GM04504 (cell line): ENCODE measurements at places on chromosomes 5 and 9.

- DNase-seq: no peak
Observed at GRCh38 chr5:52657247-52657645, 130.5 kb upstream of the ITGA1 start.

DNA sequence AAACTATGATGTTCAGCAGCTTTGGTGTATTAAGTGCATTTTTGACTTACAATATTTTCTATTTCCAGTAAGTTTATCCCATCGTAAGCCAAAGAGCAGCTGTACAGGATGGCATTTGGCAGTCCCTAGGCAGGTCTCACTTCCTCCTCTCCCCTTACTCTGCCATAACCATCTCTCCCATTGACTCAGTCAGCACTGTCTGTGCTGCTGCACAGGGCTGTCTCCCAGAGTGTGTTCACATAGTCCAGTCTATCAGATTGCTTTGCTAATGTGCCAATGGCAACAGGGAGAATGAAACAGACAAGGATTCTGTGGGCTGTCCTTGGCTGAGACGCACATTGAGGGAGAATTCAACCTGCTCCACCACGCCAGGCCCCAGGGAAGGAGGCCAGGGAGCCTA lies 47.0 kb upstream of the CAST start:
- DNase-seq: no peak

DNA sequence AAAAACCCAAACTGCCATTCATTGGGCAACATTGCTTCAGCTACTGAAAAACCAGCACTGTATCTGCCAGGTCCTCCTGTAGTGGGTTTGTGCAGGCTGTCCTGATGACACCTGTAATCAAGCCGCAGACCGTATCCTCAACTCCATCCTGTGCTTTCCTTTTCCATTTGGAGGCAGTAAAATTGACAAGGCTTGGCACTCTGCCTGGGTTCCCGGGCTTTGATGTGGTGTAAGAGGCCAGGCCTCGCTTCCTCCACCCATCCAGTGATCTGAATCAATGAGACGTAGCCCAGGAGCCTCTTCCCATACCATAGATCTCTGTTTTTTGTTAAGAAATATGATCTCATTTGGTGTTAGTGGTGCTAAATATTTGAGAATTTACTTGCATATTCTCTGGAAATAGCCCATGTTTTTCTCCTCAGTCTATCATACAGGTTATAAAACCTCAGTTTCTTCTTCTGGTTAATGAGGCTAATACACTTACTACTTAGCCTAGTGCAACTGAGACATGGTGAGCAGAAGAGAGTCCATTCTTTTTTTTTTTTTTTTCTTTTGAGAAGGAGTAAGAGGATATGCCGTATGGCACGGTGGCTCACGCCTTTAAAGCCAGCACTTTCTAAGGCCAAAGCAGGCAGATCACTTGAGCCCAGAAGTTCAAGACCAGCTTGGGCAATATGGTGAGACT lies 34.8 kb downstream of the LSM11 start:
- DNase-seq: peak; percentile 24

DNA sequence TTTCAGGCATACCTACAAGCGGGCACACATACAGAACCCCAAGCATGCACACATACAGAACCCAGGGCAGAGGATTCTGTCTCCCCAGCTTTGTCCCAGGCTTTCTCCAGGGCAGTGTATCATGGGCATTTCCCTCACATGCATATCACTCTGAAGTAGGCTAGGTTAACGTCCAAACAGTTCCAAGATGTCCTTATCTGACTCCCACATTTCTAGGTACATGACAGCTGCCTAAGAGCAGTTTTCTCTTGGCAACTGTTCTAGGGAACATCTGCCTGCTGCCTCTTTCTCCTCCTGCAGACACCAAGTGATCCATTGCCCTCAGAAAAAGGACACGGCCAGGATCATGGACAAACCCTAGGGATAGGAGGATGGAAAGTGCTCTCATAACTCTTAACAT lies 84.9 kb upstream of the NR3C1 start:
- DNase-seq: no peak

DNA sequence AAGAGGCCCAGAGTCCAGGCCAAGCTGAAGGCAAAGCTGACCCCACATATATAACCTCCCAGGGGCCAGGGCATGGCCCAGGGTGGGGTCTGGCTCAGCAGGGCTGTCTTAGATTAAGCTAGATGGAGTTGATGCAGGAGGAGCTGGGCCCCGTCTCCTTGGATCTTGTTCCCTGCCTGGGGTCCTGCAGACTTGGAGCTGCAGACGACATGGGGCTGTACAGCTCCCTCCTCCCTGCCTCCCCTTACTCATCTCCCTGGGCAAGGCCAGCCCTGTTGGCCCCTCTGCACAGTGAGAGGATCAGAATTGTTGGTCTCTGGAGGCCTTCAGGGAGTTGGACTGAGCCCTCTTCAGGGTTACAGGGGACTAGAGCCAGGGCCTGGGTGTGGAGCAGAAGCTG lies 134.9 kb downstream of the RGS3 start:
- DNase-seq: no peak

GRCh38 chr5:91126888-91127287 lies 256.2 kb downstream of the ARRDC3 start:
- DNase-seq: no peak

GRCh38 chr9:129383019-129383560 lies 205.0 kb upstream of the IER5L start:
- no peak for DNase-seq

DNA sequence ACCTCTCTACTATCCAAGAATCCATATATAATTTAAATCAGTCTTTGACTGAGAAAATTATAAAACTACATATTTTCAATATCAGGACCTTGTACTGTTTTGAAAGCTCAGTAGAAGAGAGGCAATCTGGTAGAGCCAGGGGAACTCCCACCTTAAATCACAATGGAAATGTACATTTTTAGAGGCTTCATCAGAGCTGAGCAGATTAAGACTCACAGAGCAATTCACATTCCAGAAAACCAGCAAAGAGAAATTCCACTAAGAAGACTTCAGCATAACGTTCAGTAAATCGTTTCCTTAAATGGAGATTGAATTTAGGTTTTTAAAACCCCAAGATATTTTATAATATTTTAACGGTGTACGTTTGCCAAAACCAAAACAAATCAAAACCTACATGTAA lies 227.8 kb upstream of the TRPM3 start:
- DNase-seq: peak; percentile 51

DNA sequence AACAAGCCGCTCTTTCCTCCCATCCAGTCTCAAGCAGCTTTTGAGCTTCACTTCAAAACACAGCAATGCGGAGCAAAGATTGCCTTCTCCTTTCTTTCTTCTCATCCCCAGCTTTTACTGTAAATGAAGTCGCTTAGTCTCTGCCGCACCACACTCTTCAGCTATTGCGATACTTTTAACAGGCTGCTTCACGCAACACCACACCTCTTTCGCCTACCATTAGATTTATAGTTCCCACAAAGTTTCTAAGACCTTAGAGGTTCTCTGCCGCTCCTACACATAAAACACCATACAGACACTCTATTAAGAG lies 711 bp downstream of the PGGT1B start:
- DNase-seq: no peak

DNA sequence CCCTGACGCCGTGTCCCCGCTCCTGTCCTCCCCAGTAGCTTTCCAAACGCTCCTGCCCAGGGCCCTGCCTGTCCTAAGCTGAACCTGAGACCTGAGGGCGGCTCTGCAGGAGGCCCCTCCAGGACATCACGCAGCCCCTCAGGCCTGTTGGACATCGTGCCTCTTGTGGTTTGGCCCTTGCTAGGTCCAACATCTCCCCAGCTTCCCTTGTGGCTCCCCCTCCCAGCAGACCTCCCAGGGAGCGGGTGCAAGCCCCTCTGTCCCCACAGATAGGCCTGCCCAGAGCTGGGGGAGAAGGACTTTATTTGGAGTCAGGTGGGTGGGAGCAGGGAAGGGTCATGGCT lies 4.1 kb downstream of the OBP2B start:
- no peak for DNase-seq

DNA sequence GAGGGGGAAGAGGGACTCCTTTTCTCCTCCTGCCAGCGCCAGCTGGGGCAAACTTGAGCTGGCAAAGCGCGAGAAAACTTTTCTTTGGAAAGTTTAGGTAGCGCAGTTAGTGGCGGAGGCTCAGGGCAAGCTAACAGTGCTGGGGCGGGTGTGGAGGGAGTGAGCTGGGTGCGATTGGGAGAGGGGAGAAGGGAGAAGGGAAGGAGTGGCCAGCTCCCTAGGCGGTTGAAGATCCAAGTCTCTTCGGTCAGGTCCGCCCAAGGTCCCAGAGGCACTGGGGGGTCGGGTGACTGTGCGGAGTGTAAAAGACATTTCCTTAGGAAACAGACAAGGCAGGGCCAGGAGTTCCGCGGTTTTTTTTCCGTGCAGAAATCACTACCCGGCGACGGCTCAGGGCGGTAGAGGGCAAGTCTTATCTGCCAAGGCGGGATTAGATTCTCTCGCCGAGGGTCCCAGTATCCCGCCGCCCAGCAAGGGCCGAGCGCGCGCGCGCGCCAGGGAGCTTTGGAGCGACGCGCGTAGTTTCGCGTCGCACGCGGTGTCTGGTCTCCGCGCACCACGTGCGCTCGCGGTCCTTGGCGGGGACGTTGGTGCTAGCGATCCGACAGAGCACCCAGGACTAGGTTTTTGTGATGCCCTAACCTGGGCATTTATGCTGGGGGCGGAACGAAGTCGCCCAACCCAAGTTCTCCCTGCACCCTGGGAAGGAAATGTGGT lies 33.6 kb upstream of the NFIB start:
- no peak for DNase-seq

DNA sequence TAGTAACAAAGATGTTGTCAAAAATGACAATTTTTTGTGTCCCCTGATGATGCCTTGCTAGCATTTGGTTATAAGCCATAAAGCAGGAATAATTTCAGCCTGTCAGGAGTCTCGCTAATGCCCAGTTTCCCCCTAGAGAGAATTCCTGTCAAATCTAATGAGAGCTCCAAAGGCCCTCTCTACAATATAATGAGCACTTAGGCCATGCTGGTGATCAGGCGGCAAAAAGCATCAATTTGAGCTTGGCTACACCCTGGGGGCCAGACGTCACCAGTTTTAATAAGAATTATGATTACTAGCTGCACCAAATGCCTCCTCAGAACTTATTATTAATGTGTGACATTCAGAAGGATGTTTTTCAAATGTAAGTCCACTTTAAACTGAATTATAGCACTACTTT lies 6.1 kb downstream of the TLE1 start:
- no peak for DNase-seq

DNA sequence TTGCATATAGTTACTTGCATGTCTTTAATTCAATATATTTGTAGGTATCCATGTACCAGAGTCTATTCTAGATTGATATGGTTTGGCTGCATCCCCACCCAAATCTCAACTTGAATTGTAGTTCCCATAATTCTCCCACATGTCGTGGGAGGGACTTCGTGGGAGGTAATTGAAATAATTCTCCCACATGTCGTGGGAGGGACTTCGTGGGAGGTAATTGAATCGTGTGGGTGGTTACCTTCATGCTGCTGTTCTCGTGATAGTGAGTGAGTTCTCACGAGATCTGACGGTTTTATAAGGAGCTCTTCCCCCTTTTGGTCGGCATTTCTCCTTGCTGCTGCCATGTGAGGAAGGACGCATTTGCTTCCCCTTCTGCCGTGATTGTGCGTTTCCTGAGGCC lies 16.5 kb downstream of the FBXL7 start:
- no peak for DNase-seq

DNA sequence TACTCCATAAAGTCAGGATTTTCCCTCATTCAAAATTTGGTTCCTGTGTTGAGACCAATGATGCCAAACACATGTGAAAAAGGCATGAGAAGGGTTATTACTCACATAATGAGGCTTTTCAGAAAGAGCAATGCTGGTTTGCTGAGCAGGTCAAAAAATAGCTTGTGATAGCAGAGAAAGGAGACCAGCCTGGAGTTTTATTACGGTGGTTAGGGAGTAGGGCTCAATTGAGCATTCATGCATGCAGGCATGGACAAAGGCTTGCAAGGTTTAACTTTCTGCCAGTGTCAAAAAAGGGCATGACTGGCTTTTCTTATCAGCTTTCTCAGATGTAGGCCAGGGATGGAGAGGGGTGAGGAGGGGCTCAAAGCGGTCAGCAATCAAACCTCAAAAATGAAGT lies 628.3 kb downstream of the DNAH5 start:
- DNase-seq: no peak

GRCh38 chr9:72494051-72494450 lies 27.4 kb upstream of the TMC1 start:
- no peak for DNase-seq

GRCh38 chr9:97600531-97601227 lies 32.5 kb downstream of the TSTD2 start:
- DNase-seq: no peak

DNA sequence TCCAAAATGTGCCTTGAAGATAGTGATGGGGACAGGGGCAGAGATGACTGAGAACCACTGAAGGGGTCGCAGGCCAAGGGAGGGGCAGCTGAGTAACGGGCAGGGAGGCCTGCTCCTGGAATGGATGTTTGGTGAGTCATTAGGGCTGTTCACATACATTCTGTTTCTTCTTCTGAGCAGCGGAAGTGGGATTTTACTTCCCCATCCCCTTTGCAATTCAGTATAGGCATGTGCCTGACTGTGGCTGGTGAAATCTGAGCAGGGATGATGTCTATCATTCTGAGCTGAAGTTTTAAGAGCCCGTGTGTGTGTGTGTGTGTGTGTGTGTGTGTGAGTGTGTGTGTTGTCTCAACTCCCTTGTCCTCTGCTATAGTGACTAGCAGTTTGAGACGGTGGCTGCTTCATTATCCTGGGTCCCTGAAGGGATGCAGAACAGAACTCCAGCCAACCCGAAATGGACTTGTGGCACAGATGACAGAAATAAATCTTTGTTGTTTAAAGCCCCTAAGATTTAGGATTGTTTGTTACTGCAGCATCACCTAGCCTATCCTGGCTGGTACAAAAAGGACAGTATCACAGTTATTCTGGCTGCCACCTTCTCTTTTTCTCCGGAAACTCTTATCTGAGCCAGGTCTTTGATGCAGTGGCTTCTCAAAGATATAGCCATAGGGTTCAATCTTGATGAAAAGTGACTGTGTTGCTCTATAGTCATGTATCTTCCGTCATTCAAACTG lies 29.2 kb upstream of the TGFBI start:
- peak; percentile 53 for DNase-seq

DNA sequence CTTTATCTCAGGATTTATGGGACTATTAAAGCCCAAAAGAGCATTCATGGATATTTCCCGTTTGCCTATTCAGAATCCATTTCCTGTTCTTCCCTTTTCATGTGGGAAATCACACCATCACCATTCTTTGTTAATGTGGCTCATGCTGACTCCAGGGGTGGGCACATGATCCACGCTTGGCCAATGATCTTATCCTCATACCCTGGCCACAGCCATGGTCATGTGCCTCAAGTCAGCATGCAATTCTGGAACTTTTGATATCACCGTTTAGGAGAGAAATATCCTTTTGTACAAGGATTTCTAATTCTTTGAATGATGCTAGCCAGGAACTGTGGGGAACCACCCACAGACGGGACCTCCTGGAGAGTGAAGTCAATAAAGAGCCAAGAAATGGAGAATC lies 272.2 kb downstream of the PRELID2 start:
- DNase-seq: no peak

- no peak for DNase-seq
Observed at GRCh38 chr5:159419576-159419975, 89.3 kb upstream of the IL12B start.
